Calu3 (cell line): ENCODE measurements at places on chromosomes 16 and 17. TPM values are rescaled to one million over a fixed set of nuclear protein-coding genes. Genes with fewer than 3 reads are reported as not detected.

GRCh38 chr16:49128740-49129139 lies 152.9 kb downstream of the CBLN1 start:
- no peak for DNase-seq

DNA sequence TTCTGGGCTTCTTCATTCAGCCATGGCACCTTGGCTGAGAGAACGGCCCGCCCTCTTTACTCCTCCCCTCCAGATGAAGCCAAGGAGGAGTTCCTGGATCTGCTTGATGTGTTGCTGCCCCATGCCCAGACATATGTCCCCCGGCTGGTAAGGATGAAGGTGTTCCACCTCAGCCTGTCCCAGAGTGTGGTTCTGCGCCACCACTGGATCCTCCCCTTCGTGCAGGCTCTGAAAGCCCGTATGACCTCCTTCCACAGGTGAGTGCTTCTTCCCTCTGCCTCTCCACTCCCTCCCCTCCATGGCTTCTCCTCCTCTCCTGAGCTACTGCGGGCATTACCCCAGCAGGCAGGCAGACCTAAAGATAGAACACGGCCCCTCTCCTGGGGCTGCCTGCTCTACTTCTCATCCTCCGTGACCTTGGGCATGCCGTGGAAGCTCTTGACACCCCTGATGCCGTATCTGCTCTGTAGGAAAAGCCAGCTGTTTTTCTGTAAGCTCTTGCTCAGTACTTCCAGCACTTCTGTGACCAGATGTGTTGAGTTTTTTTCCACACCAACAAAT lies 8.7 kb downstream of the USB1 start:
- no peak for DNase-seq

The NTN1 gene
- 0.69 and 0.94 TPM in 2 replicates for total RNA-seq

- DNase-seq: no peak
Measured at GRCh38 chr16:84690088-84690819, 9.5 kb upstream of the USP10 start.

The C17orf107 gene
- 2.1 and 3.2 TPM in 2 replicates for total RNA-seq

DNA sequence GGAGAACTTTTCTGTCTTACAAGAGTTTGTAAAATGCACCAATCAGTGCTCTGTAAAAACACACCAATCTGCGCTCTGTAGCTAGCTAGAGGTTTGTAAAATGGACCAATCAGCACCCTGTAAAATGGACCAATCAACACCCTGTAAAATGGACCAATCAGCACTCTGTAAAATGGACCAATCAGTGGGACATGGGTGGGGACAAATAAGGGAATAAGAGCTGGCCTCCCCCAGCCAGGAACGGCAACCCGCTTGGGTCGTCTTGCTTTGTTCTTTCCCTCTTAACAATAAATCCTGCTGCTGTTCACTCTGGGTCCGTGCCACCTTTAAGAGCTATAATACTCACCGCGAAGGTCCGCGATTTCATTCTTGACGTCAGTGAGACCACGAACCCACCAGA lies 18.5 kb upstream of the KCNG4 start:
- DNase-seq: no peak

GRCh38 chr16:2675021-2675420 lies 7.3 kb upstream of the KCTD5 start:
- DNase-seq: no peak

DNA sequence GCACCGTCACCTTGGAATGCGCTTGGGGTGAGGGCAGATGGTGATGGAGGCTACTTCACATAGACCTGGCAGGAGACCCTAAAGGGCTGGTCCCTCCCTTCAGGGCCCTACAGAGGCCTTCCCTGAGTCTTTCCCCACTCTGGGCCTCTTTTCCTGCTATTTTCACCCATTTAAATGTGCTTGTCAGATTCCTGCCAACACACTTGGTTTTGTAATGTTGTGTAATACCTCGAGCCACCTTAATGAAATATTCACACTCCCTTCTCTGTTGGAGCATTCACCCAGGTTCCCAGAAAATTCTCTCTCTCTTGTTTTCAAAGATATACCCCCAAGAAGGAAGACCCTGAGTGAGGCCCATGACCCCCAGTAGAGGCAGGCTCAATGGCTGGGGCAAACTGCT lies 456.6 kb upstream of the DYNLRB2 start:
- no peak for DNase-seq

The CACNG1 gene
- total RNA-seq: not detected in 2 replicates

- DNase-seq: no peak
Measured at GRCh38 chr16:28905800-28906372, 19.2 kb downstream of the RABEP2 start.

GRCh38 chr16:51154271-51155171 lies 3.5 kb upstream of the SALL1 start:
- no peak for DNase-seq

DNA sequence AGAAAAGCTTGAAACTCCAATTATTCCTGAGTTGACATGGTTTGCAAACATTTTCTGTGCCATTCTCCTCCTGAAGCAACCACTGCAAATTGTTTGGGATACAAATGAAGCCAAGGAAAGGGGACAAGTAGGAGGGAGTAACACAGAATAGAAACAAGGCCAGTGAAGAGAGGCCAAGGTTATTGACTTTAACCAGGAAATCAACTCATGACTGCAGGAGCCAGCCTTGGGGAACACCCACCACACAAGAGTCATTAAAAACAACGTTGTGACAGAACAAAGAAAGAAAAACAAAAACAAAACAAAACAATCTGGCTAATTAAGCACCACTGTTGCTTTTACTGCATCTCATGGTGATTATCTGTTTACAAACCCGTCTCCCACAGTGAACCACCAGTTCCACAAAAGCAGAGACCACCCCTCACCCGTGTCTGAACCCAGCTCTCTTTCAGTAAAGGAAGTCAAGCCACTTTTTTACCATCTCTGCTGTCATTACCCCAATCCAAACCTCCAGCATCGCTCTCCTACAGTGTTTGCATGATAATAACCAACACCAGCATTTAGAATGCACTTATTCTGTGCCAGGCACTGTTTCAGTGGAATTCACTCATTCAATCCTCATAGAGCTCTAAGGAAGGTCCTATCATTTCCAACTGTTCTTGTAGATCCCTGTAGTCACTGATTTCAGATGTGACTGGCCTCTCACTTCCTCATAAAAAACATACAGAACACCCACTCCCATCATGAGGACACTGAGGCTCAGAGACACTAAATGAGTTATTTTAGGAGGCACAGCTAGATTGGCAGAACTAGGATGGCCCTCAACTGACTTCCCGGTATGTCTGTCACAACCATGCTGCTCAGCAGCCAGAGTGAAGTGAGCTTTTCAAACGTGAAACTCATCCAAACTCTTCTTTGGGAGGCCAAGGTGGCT lies 2.0 kb downstream of the ZDHHC1 start:
- DNase-seq: no peak

The KRTAP2-2 gene
- not detected in 2 replicates for total RNA-seq

The PRSS21 gene
- not detected in 2 replicates for total RNA-seq

DNA sequence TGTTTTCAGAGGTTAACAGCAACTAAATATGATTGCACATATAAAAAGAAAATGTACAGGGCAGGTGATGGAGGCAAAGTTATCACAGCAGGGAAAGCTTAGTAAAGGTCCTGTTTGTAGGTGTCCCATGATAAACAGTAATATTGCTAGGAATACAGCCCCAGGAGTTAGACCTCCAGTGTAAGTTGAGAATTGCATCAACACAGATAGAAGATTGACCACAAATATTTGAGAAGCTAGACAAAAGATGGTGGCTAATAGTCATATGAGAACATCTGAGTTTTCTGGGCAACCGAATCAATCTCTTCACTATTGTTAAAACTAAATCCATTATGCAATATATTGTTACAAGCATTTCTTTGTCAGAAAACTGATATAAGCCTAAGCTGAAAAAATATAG lies 152.6 kb downstream of the CDH11 start:
- DNase-seq: no peak

The LITAF gene
- total RNA-seq: 328 and 443 TPM in 2 replicates

GRCh38 chr16:30839523-30840227 lies 52.7 kb upstream of the ZNF629 start:
- DNase-seq: no peak

The TRAF4 gene
- total RNA-seq: 201 and 202 TPM in 2 replicates

DNA sequence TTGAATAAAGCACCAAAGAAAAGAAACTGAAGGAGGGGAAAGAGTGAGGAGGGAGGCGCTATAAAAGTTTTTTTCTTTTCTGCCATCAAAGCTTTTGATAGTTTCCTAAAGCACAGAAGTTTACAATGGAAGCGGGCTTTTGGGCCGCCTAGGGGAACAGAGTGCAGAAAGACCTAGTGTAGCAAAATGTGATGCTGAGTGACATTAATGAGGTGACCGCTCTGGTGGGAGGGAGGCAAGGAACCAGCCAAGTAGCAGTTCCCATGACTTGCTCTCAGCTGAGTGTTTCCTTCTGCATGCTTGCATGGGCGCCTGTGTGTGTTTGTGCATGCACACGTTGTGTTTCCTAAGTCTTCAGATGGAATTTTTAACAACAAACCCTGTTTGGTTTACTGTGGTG lies 15.5 kb downstream of the MSI2 start:
- no peak for DNase-seq

DNA sequence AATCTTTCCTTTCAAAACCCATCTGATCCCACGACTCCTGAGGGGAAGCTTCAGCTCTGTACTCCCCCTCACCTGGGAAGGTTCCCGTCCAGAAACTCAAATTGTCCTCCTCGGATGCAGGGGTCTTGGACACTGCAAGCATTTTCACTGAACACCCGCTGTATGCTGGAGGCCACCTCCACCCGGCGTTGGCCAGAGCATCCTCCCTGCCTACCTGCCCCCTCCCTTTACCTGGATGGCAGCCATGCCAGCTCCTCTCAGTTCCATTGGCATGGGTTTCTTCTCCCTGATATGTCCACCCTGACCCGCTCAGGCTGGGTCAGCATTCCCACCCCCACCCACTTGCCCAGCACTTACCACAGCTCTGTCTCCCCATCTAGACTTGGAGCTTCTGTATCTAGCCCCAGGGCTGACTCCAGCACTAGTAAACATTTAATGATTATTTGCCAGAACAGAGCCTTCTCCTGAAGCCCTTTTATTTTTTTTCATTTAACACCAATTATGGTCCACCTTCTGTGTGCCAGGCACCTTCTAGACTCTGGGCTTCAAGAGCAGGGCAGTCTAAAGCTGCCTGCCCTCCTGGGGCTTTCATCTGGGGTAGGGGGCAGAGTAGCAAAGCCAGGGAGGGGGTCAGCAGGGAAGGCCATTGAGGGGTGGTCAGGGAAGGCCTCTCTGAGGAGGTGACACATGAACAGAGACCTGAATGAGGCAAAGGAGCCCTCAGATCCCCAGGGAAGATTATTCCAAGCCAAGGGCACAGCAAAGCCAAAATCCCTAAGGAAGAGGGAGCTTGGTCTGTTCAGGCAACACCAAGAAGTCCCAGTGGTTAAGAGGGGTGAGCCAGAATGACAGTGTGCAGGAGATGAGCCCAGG lies 8.9 kb upstream of the KRT19 start:
- DNase-seq: no peak

GRCh38 chr17:21177854-21178600 lies 35.9 kb downstream of the TMEM11 start:
- no peak for DNase-seq

The TLCD3B gene
- total RNA-seq: 0.90 and 1.5 TPM in 2 replicates

- DNase-seq: no peak
Measured at GRCh38 chr17:78641243-78641642, 64.0 kb upstream of the DNAH17 start.

GRCh38 chr16:67833030-67833414 lies 9.1 kb upstream of the THAP11 start:
- DNase-seq: no peak

- DNase-seq: no peak
Measured at GRCh38 chr17:75737133-75737962, 16.1 kb downstream of the ITGB4 start.

DNA sequence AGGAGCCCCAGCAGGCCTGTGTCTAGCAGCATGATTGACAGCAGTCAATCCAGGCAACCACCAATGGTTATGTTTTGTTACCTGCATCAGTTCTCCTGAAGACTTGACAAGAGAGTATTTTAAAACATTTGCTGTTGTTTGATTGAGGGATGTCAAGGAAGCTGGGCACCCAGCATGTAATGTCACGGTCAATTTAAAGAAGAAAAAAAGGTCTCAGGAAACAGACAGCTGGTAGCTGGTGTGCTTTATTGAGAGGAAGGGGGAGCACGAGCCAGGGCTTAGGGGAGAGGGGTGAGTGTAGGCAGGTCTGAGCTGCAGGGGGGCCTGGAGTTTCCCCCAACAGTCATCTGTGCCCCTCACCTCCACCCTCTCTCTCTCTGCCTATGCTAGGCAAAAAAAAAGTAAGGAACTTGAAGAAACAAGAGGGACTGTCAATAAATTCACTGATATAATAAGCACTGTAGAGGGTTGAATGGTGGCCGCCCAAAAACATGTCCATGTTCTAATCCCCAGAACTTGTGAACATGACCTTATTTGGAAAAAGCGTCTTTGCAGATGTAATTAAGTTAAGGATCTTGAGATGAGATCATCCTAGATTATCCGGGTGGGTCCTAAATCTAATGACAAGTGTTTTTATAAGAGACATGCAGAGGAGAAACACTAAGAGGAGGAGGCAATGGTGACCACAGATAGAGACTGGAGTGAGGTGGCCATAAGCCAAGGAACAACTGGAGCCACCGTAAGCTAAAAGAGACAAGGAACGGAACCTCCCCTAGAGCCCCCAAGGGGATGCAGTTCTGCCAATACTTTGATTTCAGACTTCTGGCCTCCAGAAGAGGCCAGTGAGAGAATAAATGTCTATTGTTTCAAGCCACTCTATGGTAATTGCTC lies 14.5 kb downstream of the TSPOAP1 start:
- DNase-seq: no peak

GRCh38 chr16:3170440-3171180 lies 17.4 kb upstream of the OR1F1 start:
- no peak for DNase-seq

DNA sequence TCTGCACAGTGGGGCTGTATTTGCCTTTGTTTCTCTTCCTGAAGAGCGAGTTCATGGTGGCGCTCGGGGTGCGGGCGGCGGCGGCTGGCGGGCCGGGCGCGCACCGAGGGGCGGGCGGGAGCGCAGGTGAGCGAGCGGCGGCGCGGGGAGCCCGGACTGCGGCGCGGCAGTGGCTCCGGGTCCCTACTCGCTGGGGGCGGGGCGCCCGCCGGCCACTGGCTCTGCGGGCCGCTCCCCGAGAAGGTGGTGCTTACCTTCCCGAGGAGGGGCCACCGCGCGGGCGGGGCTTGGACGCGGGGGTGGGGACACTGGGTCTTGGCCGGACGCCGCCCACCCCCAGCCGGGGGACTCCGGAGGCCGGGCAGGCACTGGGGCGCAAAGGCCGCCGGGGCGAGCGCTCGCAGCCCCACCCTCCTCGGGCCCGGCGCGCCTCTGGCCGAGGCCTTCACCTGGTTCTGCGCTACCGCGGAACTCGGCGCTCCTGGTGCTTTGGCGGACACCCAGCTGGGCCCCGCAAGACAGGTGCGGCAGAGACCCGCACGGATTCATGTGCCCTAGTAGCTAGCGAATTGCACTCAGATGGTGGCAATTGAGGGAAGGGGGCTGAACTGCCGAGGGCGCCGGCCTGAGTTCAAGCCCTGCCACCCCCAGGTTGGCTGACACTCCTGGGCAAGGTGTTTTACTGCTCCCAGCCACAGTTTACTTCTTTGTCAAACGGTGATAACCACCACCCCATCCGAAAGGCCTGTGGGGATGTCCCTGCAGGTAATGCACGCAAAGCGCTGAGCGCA lies at the start of gene PPL:
Gene PPL (minus strand): TSS at position 158 of the 791 bp plus-strand sequence. CDS start 103 bp downstream, at position 55.
- peak; percentile 100 for DNase-seq
